ENCODE measurements at places on chromosomes 13 and 19. TPM values are rescaled to one million over a fixed set of nuclear protein-coding genes. Genes with fewer than 3 reads are reported as not detected.

ZNF439 gene
- not detected for total RNA-seq

GPR4 gene
- not detected for total RNA-seq

PAK4 gene
- total RNA-seq, result 94.7 TPM

MLLT1 gene
- total RNA-seq, result 20.0 TPM

OR7D2 gene
- total RNA-seq, result not detected

FOXO1 gene
- 4.3 TPM for total RNA-seq

FKBP8 gene
- 133 TPM for total RNA-seq

ANGPTL8 gene
- total RNA-seq, result not detected

KLK10 gene
- total RNA-seq, result 0.27 TPM

PEAK3 gene
- total RNA-seq, result not detected

ZNF296 gene
- total RNA-seq, result 6.5 TPM

MISP3 gene
- 4.3 TPM for total RNA-seq

ZNF428 gene
- 62.8 TPM for total RNA-seq

PTGIR gene
- not detected for total RNA-seq

SIAH3 gene
- total RNA-seq, result not detected

TLE2 gene
- 3.0 TPM for total RNA-seq

MEDAG gene
- total RNA-seq, result 0.23 TPM

ZNF763 gene
- total RNA-seq, result not detected

ACP7 gene
- 0.14 TPM for total RNA-seq
